ENCODE measurements at places on chromosomes 5 and 9.
A peak's percentile ranks its signal among the peaks of the same experiment; 100 is the strongest.

GRCh38 chr5:171705830-171706468, 79.7 kb upstream of the SMIM23 start:
- no peak for DNase-seq

- DNase-seq = no peak
These were observed 157.6 kb downstream of the DENND1A start for GRCh38 chr9:123772374-123772773.

- DNase-seq = no peak
These were observed 19.7 kb downstream of the FBXW11 start for GRCh38 chr5:171986772-171987171.

DNA sequence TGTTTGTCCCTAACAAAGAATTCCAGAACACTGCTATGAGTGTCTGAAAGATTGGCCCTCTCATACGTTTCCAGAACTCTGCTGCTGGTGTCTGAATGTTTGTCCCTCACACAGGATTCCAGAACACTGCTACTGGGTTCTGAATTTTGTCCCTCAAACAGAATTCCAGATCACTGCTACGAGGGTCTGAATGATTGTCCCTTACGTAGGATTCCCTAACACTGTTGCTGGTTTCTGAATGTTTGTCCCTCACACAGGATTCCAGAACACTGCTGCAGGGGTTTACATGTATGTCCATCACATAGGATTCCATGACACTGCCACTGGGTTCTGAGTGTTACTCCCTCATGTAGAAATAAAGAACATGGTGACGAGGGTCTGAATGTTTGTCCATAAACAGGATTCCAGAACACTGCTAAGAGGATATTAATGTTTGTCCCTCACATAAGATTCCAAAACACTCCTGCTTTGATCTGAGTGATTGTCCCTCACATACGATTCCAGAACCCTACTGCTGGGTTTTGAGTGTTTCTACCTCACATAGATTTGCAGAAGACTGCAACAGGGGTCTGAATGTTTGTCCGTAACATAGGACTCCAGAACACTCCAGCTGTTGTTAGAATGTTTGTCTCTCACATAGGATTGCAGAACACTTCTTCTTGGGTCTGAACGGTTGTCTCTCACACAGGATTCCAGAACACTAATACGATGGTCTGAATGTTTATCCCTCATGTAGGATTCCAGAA, 214.4 kb downstream of the FOXD4L6 start:
- no peak for DNase-seq

- DNase-seq = no peak
These were observed 16.7 kb upstream of the SLC25A51 start for GRCh38 chr9:37920471-37921167.

- DNase-seq = peak; percentile 82
These were observed 2.0 kb downstream of the ST8SIA4 start for GRCh38 chr5:100900796-100901781.

GRCh38 chr5:54580997-54581811, 63.6 kb downstream of the SNX18 start:
- no peak for DNase-seq

- DNase-seq = no peak
These were observed 190.9 kb upstream of the TUT7 start for GRCh38 chr9:86545090-86545489.

DNA sequence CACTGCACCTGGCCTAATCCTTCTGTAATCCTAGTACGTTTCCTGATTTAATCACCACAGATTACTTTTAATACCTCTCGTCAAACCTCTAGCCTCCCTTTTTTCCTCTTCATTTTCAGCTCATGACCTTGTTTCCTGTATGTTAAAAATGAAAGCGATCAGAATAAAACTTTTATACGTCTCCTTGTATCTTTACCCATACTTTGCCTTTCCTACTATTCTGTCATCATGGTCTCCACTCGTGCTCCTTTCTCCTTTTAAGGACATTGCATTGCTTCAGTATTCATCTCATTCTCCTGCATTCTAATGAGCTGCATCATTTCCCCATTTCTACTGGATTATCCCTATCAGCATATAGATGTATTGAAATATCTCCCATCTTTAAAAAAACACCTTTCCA, 8.5 kb downstream of the CDC42SE2 start:
- no peak for DNase-seq

GRCh38 chr9:76215066-76215465, 179.2 kb downstream of the RFK start:
- DNase-seq = no peak

DNA sequence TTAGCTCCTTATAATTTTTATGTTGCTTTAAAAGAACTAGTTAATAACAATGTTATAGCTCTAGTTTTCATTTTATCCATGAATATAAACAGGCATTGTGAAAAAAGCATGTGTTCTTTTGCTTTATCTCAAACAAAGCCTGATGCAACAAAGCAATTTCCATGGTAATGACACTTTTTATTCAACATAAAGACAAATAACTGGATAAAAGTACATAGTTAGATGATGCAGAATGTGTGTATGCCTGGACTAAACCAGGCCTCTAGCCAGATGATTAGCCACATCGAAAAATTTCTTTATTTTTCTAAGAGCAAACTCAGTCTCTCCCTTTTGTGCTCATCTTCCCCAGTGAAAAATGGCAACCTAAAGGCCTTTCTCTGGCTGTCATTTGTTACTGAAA, 125.6 kb upstream of the TARS1 start:
- DNase-seq = no peak

DNA sequence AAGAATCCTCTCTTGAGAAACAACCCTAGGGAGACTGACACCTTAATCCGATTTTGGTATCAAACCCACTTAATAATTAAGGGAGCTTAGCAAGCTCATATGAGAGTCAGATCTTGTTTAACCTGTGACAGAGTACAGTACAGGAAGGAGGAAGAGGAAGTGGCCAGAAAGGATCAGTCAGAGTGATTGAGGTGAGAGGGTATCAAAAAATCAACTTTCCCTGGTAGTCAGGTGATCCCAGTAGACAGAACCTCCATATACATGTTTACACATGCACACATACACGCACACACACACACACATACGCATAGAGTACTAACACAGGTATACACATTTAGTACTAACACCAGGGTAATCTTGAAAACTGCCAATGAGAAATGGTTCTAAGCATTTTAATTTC, 56.8 kb downstream of the GLIS3 start:
- no peak for DNase-seq

DNA sequence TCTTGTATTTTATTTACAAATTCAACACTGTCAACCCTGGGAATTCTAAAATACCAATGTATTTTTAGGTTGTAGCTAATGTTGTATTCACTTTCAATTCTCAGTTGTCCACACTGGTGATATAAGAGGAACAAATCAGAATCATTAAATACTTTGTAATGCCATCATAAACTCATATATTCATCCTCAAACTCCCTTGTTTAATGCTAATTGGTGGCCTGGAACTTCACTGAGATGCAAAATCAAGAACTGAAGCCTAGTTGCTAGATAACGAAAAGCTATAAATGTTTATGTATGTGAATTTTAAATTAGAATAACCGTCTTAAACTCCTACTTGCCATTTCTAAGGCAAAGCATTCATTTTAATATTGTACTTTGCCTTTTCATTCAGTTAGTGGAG, 274.7 kb downstream of the RAB3C start:
- DNase-seq = no peak

GRCh38 chr9:93501406-93501805, 48.0 kb upstream of the FAM120AOS start:
- DNase-seq = no peak

DNA sequence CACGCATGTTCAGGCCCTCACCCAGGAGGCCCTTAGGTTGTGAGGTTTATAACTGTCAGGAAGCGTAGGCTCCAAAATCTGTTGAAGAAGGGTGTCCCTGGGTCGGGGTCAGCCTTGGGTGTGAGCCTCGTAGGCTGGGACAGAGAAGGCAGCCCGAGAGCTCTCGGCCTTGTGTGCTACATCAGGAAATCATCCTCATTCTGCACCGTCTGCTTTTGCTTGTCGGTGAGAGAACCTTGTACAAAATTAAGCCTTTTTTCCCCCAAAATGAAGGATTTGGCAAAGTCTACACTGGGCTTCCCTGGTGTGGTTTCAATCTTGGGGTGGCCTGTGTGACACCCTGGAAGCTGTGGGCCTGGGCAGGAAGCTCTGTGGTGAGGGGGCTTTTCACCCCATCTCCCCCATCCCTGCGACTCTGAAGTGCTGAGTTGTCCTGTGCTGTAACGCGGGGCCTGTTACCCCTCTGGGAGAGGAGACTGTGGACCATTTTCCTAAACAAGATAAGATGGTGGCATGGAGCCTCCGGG, 55.3 kb downstream of the AHRR start:
- no peak for DNase-seq

GRCh38 chr5:58359981-58360380, 99.9 kb downstream of the PLK2 start:
- no peak for DNase-seq

DNA sequence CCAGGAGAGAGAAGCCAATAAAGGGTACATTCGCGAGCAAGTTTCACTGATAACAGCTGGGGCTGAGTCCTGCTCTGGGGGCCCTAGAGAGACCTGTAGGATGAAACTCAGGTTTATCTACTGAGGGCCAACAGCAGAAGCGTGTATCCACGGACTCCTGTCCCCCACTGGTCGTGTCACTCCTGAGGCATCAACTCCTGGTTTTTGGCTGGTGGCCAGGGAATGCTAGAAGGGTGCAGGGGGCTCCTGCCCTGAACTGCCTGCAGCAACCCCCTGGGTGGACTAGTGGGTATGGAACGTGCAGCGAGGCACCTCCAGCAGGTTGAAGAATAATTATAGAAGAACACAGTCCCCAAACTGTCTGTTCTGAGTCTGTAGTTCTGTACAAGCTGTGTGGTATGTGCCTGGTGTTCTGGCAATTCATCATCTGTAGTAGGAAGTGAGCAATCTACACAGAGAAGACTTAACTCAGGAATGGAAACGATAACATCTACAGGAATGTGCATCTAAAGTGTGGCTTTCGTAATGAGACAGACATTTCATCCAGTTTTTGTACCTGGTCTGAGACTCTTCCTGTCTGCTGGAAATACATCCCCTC, 64.5 kb upstream of the GNA14 start:
- DNase-seq = no peak

GRCh38 chr5:67149057-67149950, 47.3 kb downstream of the CD180 start:
- no peak for DNase-seq

DNA sequence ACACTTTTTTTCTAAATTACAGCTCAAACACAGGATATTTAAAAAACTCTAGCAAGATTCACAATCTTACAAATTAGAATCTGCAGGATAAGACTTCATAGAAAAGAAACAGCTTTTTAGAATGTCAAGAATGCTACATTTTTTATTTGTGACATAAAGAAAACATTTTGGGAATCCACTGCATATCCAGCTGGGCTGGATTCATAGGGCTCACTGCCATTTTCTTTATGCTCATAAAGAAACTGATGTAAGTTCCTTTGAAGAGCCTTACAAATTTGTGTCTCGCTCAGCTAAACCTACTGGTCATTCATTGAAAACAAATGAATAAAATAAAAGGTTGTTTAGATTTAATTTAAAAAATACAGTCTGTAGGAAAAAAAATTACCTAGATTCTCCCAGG, 332.3 kb downstream of the TRPM3 start:
- DNase-seq = no peak

GRCh38 chr9:99878651-99879050, 27.8 kb upstream of the STX17 start:
- DNase-seq = no peak

DNA sequence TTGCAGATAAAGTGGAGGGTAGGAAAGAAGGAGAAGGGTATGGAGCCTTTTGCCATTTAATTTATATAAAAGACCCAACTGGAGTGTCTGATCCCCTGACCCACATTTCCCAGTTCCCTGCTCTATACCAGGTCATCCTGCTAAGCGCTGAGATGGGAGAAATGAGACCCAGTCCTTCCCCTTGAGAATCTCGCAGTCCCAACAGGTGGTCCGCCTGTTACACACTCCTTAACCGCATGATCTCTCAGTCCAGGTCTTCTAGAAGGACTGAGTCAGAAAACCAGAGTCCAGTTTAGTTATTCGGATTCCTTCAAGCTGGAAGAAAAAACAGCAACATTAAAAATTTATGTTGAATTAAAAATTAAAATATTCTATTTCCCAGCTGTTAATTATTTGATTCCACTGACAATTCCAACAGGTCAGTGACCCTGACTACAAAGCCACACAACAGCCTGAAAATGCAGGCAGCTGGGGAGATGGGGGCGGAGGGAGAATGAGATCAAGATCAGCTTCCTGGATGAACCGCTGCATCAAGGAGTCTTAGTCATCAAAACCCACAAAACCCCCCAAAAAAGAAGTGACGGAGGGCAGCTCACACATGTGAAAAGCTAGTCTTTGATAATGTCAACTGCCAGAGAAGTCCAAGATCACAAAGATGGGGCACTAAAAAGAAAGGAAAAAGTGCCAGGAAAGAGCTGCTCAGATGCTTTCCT, 44.0 kb downstream of the GGTA1 start:
- DNase-seq = no peak

- DNase-seq = no peak
These were observed 12.8 kb upstream of the PANK3 start for GRCh38 chr5:168592014-168592368.

DNA sequence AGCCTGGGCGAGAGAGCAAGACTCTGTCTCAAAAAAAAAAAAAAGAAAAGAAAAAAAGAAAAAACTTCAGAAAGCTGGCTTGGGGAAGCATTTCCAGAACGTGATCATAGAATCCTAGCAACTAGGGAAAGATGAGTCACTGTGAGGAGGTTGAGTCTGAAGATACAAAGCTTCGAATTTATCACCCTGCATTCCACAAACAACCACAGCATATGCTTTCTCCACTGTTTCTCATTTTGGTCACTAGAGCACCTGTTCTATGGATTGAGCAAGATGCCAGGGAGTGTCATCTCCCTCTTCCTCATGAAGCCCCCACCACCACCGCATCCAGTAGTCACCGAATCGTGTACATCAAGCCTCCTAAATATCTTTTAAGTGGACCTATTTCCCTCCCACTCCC, 37.9 kb downstream of the SEMA5A start:
- no peak for DNase-seq

- no peak for DNase-seq
These were observed 36.4 kb downstream of the GARNL3 start for GRCh38 chr9:127300886-127301447.

DNA sequence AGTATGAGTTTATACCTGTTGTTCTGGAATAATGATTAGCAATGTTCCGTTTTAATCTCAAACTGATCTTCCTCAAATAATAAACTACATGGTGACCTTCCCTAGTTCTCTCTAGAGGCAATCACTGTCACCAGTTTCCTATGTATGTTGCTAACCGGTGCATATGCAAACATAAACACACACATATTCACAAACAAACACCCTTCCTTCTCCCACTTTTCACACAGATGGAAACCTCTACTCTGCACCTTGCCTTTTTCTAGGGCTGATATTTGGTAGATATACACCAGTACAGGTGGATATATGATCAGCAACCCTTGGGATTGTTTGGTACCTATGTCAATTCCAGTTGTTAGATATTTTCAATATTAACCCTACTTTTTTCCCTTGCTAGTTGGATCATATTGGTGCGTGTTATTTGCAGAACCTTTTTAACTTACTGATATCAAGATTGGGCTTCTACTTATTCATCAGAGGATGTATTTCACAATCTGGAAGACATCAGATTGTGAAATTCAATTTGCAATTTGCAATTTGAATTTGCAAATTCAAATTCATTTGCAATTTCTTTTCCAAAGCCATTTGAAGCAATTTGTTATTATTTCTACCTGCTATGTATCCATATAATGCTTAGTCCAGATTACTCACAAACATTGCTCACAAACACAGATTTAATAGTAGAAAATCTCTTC, 12.6 kb downstream of the FYB1 start:
- no peak for DNase-seq

- DNase-seq = no peak
These were observed 40.5 kb upstream of the IFNK start for GRCh38 chr9:27483576-27483975.
